ENCODE measurements at places on chromosomes 6 and 20.

DNA sequence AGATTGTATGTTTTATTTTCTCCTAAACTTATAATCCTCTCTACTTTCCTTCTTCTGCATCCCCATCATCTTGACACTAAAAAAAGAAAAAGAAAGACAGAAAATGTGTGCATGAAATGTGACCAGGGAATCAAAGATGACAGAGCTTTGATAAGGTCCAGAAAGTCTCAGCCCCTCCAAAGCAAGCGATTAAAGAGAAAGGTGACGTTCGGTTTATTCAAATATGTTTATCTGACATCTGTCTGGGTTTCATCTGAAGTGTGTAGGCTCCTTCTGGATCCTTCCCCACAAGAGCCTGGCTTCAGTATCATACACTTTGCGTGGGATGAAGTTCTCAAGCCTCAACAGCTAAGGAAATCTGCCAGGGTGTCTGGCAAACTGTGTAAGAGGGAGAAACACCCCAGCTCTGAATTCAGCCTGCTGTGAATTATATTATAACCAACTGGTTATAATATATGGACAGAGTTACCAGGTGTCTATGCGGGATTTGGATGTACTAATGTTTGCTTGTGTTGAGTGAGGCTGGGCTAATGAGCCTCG is 263.0 kb downstream of the ZNF217 start:
- DNase-seq: no peak

DNA sequence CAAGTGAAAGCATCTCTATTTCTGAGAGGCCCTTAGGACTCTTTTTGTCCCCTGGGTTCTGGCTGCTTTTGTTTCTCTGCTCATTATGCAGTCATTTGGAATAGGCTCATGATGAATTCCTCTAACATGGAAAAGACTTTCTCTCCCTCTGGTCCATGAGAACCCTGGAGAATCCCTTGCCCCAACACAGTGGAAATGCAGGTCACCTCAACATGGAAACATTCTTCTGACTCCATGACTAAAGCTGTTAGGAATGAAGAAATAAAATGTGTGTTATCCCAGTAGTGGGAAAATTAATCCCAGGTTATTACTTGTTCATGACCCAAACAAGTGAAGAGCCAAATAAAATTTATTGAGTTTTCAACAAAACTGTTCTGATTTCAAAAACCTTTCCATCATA is 458.6 kb downstream of the EPM2A start:
- DNase-seq: no peak

- no peak for DNase-seq
Measured at GRCh38 chr6:163319609-163320366, 94.7 kb upstream of the QKI start.

DNA sequence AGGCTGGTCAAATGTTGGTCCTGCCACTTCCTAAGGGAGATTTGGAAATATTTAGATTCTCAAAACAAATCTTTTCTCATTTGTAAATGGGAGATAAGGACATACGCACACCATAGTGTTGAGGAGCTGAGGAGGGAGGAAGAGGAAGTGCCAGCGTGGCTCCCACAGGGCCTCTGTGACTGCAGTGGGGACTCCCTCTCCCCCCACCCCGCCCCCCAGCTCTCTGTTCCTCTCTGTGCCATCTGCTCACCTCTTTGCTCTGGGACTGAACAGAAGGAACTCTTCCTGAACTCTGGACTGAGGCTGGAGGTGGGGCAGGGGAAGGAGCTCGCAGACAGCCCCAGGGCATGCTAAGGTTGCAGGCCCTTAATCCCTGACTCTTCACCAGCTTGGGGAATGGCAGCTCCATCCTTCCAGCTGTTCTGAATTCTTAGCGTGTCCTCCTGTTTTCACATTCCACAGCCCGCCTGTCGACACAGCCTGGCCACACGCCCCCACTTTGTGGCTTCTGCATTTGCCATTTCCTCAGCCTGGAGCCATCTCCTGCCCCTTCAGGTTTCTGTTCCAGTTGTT is 11.4 kb downstream of the DDX27 start:
- no peak for DNase-seq

GRCh38 chr6:100701728-100702127 is 179.4 kb downstream of the ASCC3 start:
- no peak for DNase-seq

GRCh38 chr6:4944325-4944724 is 59.5 kb downstream of the RPP40 start:
- DNase-seq: no peak

DNA sequence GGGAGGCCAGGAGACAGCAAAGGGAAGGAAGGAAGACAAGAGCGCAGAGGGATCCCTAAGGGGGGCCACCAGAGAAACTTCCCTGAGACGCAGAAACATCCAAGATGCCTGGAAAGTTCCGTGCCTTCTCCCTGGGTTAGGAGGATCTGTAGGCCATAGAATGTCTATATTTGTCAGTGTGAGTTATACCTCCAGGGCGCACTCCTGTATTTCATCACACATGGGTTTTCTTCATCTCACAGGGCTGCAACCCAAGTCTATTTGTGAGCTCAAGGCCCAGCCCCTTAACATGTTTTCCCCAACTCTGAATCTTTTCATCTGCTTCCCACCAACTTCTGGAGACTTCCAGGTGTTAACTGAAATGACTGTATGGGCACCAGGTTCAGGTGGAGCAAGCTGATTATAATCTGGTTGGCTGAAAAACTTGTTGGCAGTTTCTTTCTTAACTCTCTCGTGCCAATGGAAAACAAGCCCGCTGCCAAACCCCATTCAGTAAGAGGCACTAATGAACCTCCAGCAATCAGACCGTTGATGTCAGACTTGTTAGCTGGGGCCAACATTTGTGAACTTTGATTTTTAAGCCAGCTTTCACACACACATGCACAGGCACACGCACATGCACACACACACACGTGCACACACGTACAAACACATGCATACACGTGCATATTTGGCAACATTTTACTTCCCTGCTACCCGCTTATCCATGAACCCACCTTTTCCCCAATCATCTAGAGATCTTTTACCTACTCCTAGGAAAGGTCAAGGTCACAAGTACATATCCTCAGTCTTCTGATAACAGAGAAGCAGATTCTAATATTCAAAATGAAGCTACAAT is 247.5 kb upstream of the GMDS start:
- DNase-seq: no peak

DNA sequence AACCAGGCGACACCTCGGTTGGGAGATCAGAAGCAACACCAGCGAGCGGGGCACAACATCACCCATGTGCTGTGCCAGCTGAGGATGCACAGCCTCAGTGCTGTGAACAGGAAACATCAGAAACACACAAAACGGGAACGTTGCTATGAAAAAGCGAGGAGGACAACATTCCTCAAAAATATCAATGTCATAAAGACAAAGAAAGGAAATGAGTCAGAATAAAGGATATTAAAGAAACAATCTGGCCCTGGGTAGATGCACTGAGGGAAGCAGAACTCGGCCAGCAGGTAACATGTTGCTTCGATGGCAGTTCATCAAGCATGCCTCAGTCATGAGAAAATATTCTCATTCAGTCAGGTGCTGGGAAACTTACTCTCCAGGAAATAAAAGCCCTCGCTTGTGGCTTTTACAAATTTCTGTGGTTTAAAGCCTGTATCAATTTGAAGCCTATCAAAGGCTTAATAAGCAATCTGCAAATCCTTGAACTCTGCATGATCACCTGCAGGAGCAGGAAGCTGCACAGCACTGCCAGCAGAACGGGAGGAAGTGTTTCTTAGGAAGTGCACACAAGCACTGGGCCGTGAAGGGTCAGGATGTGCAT is 77.5 kb downstream of the GINS1 start:
- no peak for DNase-seq

- DNase-seq: no peak
Measured at GRCh38 chr6:88807622-88808021, 155.8 kb downstream of the RNGTT start.

GRCh38 chr6:128032042-128032441 is 131.2 kb upstream of the THEMIS start:
- no peak for DNase-seq

GRCh38 chr6:100296810-100297544 is 167.7 kb downstream of the SIM1 start:
- DNase-seq: no peak

- DNase-seq: no peak
Measured at GRCh38 chr6:144094731-144095133, 641 bp downstream of the SF3B5 start.

DNA sequence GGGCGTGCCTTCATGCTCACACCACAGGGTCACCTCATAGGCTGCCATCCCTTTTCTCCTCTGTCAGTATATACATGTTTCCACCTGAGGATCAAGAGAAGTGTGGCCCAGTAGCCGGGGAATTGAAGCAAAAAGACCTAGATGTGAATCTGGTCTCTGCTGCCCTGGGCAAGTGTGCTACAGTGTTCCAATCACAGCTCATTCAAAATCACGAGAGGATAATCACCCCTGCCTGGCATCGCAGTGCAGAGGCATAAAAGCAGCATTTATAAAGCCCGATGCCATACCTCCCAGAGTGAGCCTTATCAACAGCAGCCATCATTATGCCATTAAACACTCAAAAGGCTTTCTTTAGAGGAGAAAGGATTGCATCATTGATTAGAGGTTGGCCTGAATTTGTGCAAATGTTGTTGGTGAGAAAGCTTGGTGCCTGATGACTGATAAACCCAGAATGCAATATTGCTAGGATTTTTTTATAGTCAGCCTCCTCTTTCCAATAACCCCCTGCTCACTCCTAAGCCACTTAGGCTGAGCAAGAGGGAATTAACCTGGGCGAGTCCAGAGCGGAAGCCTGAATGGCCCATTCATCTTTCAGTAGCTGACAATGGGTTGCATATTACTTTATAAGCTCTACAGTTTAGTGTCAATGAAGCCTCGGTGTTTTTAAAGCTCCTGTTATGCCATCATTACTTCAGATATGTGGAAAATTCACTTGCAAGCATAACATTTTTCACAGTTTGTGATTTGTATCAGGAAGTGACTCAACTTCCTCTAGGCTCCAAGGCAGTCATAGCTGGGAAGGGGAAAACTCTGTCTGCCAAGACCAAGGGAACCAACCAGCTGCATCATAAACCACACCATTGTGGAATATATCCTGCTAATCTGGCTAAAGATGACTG is 92.5 kb upstream of the NXT1 start:
- DNase-seq: no peak

GRCh38 chr20:1319051-1319450 is 9.9 kb downstream of the SDCBP2 start:
- no peak for DNase-seq

DNA sequence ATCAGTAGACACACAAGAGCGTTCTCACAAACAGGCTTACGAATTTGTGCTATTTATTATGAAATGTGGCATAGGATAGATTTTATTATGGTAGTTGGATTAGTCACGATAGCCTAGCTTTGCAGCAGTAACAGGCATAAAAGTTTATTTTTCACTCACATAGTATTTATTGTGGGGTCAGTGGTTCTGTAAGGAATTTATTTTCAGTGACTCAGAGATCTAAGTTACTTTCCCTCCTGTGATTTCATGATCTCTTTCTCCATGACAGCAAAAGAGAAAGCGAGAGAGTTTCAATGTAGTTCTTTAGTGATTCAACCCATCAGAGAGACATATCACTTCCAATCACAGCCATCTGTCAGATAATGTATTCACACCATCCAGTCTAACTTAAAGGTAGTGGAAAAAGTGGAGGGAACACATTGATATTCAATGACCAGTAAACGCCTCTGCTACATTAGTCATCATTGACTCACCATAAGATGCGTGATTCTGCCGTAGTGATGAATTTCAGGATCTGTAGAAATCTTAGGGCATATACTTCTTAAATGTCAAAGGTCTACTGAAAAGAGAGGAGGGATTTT is 605.5 kb downstream of the HDGFL1 start:
- DNase-seq: no peak

DNA sequence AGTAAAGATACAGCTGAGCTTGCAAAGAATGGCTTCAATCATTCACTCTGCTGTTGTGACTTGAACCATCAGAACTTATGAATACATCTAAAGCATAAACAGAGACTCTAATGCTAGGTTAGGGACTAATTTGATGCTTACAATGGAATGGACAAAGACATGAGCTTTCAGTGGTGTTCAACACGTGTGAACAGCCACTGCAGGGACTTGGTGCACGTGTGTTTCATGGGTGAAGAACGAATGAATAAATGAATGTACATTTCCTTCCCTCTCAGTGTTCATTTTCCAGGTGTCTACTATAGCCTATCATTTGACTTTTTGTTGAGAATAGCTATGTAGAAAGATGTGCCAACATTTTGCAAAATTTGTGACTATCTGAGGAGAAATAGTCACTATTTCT is 98.3 kb downstream of the VIP start:
- DNase-seq: no peak

DNA sequence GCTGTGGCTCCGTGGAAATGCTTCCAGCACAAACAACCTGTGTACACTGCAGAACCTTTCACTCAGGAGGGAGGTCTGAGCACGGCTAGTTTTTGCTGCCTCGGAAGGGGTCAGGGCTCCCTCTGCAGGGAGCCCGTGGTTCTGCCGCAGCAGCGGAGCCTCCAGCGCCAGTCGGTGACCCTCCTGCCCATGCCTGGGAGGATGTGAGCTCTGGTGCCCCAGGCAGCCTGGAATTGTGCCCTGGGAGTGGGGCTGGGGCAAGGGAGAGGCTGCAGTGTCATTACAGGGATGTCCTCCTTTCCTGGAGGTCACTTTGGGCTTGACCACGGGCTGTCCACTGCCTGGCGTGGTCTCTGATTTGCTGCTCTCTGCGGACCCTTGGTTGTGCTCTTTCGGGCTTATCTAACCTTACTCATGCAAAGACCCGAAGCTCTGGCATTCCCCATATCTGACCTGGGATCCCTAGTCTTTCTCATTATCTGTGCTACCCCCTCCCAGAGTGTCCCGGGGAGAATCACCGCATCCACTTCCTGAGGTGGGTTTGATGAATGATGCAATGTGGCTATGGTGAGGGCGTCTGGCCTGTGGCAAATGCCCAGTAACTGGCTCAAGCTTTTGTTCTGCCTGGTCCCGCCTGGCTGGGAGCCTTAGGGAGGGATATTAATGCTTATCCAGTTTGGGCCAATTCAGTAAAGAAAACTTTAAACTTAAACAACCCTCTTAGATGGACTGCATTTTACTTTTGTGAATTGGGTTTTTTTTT is 59.6 kb upstream of the TAGAP start:
- DNase-seq: peak; percentile 66

DNA sequence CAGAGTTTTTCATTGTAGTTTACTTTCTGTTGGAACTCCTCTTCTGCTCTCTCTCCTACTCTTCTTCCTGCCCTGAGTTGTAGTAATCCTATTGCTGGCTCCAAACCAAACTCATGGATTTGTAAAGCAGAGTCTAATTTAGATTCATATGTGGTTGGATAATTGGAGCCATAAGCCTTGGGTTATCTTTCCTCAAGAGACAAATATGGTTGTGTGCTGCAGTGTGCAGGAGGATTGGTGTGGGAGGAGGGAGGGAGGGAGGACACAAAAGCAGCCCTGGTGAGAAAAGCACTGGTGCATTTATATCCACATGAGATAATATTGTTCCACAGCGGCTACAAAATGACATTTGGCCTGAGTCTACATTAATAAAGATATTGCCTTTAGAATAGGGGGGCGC is 4.2 kb downstream of the HLA-G start:
- no peak for DNase-seq

GRCh38 chr6:47595785-47596184 is 102.6 kb upstream of the ADGRF4 start:
- no peak for DNase-seq

- no peak for DNase-seq
Measured at GRCh38 chr20:44273231-44274215, 26.4 kb downstream of the GDAP1L1 start.

GRCh38 chr6:106287215-106287614 is 38.3 kb downstream of the ATG5 start:
- no peak for DNase-seq

GRCh38 chr6:166691199-166691598 is 64.1 kb upstream of the RPS6KA2 start:
- no peak for DNase-seq
